Panc1 (cell line): ENCODE measurements at places on chromosomes 5 and 9. TPM values are rescaled to one million over a fixed set of nuclear protein-coding genes. Genes with fewer than 3 reads are reported as not detected.

GRCh38 chr5:67187006-67187715 lies 9.4 kb downstream of the CD180 start:
- no peak for DNase-seq
- H3K27ac ChIP-seq: no peak overlapping the region
- no peaks in the 10 kb centered on the region for H3K4me1 ChIP-seq
- H3K36me3 ChIP-seq: no peaks in the 10 kb centered on the region
- no peak overlapping the region for H3K4me3 ChIP-seq

SLC6A19 gene
- 0.23 TPM for total RNA-seq

DNA sequence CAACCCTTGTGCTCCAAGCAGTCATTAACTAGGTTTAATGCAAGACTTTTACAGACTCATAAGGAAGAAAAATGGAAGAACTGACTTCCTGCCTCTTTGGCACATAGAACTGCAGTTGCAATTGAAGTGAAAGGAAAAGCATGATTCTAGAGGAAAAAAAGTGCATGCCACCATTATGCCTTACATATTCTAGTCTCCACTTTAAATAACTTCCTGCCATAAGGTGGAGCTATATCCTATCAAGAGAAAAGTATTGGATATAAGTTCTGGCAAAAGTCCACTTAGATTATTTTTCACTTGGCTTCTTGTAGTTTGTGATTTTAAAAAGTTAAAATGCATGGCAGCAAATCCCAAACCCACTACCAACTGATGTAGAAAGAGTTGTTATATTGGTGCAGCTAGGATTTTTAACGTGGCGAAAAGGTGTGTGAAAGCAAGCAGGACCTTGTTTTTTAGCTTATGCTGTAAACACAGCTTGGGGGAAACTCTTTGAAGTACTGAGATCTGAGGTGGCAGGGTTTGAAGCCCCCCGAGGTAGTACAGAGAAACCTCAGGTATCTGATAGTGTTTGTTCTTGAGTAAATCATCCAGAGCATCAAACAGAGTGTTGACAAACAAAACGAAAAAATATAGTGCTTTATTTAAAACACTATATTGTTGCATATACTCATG lies 117.9 kb downstream of the ANXA1 start:
- no peaks in the 10 kb centered on the region for H3K27me3 ChIP-seq
- no peak overlapping the region for H3K4me3 ChIP-seq
- H3K4me1 ChIP-seq: no peaks in the 10 kb centered on the region
- no peak overlapping the region for H3K27ac ChIP-seq
- no peaks in the 10 kb centered on the region for H3K36me3 ChIP-seq

GRCh38 chr9:28272127-28272526 lies 698.8 kb upstream of the C9orf72 start:
- no peaks in the 10 kb centered on the region for H3K27me3 ChIP-seq
- H3K27ac ChIP-seq: no peak overlapping the region
- no peaks in the 10 kb centered on the region for H3K36me3 ChIP-seq
- H3K4me3 ChIP-seq: no peak overlapping the region
- DNase-seq: no peak

GRCh38 chr5:71955723-71956122 lies 151.6 kb upstream of the MAP1B start:
- DNase-seq: no peak
- peaks cover 5% of the 10 kb centered on the region; the same call in 1 of the 2 replicates for H3K27me3 ChIP-seq
- no peaks in the 10 kb centered on the region for H3K4me1 ChIP-seq
- no peak overlapping the region for H3K27ac ChIP-seq
- no peaks in the 10 kb centered on the region for H3K36me3 ChIP-seq

SHISAL2B gene
- not detected for total RNA-seq

DNA sequence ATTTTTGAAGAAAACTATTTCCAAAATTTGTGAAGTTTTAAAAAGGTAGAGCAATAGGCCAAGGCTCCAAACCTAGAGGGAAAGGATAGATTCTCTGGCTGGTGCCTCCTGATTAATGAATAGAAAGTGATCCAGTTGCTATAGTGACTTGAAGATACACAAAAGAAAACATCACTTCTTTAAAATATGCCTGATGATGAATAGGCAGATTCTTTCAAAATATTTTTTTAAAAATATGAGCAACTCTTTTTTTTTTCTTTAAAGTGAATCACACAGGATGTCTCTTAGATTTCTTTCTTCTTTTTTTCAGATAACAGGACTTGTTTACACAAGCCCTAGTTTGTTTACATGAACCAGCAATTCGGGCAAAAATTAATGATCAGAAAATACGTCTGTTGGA lies 124.4 kb downstream of the RFK start:
- DNase-seq: no peak
- H3K36me3 ChIP-seq: no peaks in the 10 kb centered on the region
- H3K4me3 ChIP-seq: no peak overlapping the region
- H3K4me1 ChIP-seq: no peaks in the 10 kb centered on the region
- no peak overlapping the region for H3K27ac ChIP-seq
- no peaks in the 10 kb centered on the region for H3K27me3 ChIP-seq
